ENCODE measurements at places on chromosomes 1 and 21. TPM values are rescaled to one million over a fixed set of nuclear protein-coding genes. Genes with fewer than 3 reads are reported as not detected.

The SPRR2G gene
- not detected for total RNA-seq

The OR10J1 gene
- not detected for total RNA-seq

The PLEKHN1 gene
- total RNA-seq = 0.45 TPM

The ITGB2 gene
- total RNA-seq = 72.2 TPM

The UTS2 gene
- not detected for total RNA-seq

The ANGPTL7 gene
- 1.6 TPM for total RNA-seq

The OR2L3 gene
- not detected for total RNA-seq

DNA sequence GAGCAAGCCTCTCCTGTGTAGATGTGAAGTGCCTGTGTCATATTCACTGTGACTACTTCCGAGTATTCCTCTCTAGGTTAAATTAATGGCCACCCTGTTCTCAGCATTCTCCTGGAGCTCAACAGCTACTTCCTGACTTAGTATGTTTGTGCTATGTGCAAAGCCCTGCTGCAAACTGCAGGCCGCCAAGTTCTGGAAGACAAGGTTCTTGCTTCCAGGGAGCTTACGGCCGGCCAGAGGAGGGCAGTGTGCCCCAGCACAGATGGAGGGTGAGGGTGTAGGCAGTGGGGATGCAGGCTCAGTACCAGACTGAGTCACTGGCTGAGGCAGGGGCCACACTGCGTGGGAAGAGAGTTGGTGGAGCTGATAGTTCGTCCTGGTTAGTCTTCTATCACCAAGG, 43.2 kb downstream of the ELK4 start:
- peaks cover 3% of the 10 kb centered on the region for H3K36me3 ChIP-seq
- H3K4me3 ChIP-seq = no peak overlapping the region
- peaks cover 17% of the 10 kb centered on the region for H3K4me1 ChIP-seq
- DNase-seq = no peak
- H3K27me3 ChIP-seq = no peaks in the 10 kb centered on the region

GRCh38 chr1:163535807-163536206, 214.1 kb downstream of the NUF2 start:
- peak; percentile 66 for DNase-seq
- H3K27me3 ChIP-seq = no peaks in the 10 kb centered on the region
- no peaks in the 10 kb centered on the region for H3K36me3 ChIP-seq
- H3K4me1 ChIP-seq = peaks cover 4% of the 10 kb centered on the region

DNA sequence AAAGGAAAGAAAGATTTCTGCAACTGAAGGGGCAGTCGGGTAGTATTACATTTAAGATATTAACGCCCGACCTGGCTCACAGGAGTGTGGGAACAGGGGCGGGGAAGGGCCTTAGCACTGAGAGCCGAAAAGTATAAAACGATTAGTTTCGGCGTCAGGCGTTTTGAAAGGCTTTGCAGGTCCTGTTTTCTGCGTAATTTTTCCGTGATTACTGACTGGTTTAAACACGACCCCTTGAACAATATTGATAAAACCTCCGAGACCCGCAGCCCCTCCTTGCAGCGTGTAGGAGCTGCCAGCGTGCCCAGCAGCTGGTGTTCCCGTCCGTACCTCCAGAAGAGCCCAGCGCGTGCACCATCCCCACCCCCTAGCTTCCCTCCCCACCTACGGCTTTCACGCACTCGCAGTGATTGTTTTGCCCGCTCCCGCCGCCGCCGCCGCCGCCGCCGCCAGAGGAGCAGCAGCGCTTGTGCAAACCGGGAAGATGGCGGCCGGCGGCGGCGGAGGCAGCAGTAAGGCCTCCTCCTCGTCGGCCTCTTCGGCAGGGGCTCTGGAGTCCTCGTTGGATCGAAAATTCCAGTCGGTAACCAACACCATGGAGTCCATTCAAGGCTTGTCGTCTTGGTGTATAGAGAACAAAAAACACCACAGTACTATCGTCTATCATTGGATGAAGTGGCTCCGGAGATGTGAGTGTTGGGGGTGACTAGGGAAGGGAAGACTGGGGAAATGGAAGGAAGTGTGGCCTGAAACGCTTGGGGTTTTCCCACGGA, 470 bp downstream of the RPRD2 start:
- no peaks in the 10 kb centered on the region for H3K27me3 ChIP-seq
- peak overlapping the region; percentile 65 for H3K4me3 ChIP-seq
- peak overlapping the region; percentile 93 for H3K27ac ChIP-seq
- H3K36me3 ChIP-seq = no peaks in the 10 kb centered on the region
- DNase-seq = peak; percentile 84

DNA sequence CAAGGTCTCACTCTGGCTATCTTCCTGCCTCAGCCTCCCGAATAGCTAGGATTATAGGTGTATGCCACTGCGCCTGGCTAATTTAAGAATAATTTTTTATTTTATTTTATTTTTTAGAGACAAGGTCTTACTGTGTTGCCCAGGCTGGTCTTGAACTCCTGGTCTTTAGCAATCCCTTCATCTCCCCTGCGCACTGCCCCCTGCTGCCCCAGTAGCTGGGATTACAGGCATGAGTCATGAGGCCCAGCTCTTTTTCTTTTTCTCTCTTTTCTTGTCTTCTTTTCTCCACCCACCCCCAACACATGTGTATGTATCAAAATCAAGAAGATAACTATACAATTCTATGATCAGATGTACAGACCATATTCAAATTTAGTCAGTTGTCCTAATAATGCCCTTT, 87.2 kb downstream of the PEX14 start:
- DNase-seq = no peak
- H3K27ac ChIP-seq = no peak overlapping the region
- no peak overlapping the region for H3K4me3 ChIP-seq
- H3K4me1 ChIP-seq = no peaks in the 10 kb centered on the region

DNA sequence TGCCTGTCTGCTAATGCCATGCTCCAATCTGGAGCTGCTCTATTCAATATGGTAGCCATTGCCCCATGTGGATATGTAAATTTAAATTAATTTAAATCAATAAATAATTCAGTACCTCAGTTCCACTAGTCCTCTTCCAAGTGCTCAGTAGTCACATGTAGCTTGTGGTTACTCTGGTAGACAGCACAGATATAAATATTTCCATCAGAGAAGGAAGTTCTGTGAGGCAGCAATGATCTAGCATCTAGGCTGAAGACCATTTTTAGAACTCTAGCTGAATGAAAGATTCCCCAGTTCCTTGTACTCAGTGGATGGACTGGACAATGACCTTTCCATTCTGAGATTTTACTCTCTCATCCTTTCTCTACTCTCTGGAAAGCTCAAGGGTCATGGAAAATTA, 25.8 kb upstream of the CAPZB start:
- H3K27ac ChIP-seq = no peak overlapping the region
- H3K4me1 ChIP-seq = peaks cover 14% of the 10 kb centered on the region
- H3K4me3 ChIP-seq = no peak overlapping the region
- no peak for DNase-seq

- H3K36me3 ChIP-seq = peaks cover 24% of the 10 kb centered on the region
- H3K27me3 ChIP-seq = no peaks in the 10 kb centered on the region
- peak; percentile 75 for DNase-seq
- peak within 1 kb of the TSS; percentile 81 for H3K4me3 ChIP-seq
Observed at GRCh38 chr1:155320661-155321617, at the start of gene RUSC1. RUSC1 (plus strand) TSS chr1:155320894; CDS start chr1:155321774, 880 bp downstream.

DNA sequence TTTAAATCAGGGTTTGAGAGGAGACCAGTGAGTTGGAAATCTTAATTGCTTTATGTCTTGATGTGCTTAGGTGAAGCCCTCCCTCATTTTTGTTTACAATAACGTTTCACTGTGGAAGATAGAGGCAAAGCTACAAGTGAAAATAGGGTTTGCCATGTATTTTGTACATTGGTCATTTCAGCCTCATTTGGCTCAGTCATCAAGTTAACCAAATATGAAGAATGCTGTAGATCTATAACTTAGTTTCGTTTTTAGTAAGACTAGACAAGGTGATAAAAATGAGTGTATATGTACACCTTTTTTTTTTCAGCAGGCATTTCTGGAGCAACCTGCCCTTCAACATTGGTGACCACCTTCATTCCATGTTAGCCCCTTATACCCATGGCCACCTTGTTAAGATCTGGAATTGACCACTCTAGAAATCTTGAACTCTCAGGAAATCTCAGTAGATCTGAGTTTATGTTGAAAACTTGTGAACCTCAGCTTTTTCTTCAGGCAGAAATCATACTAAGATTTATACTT, 2.9 kb downstream of the NFYC start:
- H3K27ac ChIP-seq = no peak overlapping the region
- H3K36me3 ChIP-seq = no peaks in the 10 kb centered on the region
- H3K4me1 ChIP-seq = peaks cover 39% of the 10 kb centered on the region
- no peak overlapping the region for H3K4me3 ChIP-seq

DNA sequence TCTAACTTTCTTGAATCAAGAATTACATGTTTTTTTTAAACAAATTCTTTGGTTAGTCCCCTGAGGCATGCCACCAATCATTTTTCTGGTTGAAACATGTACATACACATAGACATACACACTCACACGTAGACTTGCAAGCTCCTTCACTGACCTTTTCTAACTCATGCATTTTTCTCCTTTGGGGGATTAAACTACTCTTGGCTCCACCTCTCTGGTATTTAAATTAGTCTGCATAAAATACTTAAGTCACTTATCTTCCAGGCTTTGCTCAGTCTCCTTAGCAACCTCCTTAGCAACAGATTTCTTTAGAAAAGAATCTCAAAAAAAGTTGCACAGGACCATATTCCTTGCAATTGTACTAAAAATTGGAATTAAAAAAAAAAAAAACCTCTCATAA, 440.9 kb upstream of the LRRC7 start:
- no peaks in the 10 kb centered on the region for H3K36me3 ChIP-seq
- H3K4me1 ChIP-seq = no peaks in the 10 kb centered on the region
- no peak overlapping the region for H3K27ac ChIP-seq
- H3K27me3 ChIP-seq = no peaks in the 10 kb centered on the region
- no peak overlapping the region for H3K4me3 ChIP-seq

DNA sequence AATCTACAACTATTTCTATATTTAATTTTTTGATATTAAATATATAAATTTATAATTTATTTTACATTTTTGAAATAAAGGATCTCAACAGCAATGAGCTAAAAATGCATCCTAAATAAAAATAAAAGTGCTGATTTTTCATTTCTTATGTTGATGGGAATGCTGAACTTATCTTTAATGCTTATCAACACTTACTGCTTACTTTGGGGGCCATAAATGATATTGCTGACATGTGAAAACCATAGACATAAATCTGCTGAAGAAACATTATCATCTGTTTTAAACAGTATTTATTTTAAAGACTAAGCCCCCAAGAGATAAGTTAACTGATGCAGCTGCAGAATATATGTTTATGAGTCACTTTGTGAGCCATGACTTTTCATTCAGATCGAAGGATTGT, 594.1 kb upstream of the PKN2 start:
- no peaks in the 10 kb centered on the region for H3K36me3 ChIP-seq
- no peaks in the 10 kb centered on the region for H3K27me3 ChIP-seq
- H3K4me3 ChIP-seq = no peak overlapping the region
- no peaks in the 10 kb centered on the region for H3K4me1 ChIP-seq

DNA sequence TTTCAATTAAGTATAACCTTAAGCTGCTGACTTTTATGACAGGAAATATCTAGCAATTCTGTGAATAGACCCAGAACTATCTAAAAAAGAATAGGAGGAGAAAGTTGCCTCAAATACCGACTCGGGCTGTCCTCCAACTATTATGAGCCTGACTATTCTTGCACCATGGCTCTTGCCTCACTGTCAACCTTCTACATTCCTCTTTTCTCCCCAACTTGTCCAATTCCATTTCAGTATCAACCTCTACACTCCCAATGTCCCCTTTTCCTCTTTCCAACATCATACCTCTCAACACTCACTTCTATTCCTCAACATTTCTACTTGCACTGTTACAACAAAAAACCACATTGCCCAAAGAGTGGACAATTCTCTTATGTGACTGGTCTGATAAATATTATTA, 2.3 kb downstream of the ZZZ3 start:
- H3K36me3 ChIP-seq = no peaks in the 10 kb centered on the region
- peaks cover 73% of the 10 kb centered on the region for H3K4me1 ChIP-seq
- H3K4me3 ChIP-seq = no peak overlapping the region
- H3K27me3 ChIP-seq = no peaks in the 10 kb centered on the region
- no peak overlapping the region for H3K27ac ChIP-seq

DNA sequence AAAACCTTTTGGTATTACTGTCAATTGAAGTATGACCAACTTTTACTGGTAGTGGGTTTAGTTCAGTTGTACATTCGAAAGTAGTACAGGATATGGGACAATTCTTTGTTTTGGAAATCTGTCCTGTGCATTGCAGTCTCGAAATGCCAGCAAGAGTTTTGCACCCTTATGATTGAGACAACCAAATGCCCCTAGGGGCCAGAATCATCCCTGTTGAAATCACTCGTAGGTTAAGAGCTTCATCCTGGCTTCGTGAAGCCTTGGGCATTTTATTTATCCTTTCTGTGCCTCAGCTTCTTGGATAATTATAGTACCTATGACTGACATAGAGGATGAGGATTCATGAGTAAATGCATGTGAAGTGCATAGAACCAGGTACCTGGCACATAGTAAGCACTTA, 2.4 kb upstream of the GOLT1A start:
- no peak overlapping the region for H3K27ac ChIP-seq
- no peak for DNase-seq
- peaks cover 12% of the 10 kb centered on the region for H3K4me1 ChIP-seq
- H3K36me3 ChIP-seq = peaks cover 18% of the 10 kb centered on the region

DNA sequence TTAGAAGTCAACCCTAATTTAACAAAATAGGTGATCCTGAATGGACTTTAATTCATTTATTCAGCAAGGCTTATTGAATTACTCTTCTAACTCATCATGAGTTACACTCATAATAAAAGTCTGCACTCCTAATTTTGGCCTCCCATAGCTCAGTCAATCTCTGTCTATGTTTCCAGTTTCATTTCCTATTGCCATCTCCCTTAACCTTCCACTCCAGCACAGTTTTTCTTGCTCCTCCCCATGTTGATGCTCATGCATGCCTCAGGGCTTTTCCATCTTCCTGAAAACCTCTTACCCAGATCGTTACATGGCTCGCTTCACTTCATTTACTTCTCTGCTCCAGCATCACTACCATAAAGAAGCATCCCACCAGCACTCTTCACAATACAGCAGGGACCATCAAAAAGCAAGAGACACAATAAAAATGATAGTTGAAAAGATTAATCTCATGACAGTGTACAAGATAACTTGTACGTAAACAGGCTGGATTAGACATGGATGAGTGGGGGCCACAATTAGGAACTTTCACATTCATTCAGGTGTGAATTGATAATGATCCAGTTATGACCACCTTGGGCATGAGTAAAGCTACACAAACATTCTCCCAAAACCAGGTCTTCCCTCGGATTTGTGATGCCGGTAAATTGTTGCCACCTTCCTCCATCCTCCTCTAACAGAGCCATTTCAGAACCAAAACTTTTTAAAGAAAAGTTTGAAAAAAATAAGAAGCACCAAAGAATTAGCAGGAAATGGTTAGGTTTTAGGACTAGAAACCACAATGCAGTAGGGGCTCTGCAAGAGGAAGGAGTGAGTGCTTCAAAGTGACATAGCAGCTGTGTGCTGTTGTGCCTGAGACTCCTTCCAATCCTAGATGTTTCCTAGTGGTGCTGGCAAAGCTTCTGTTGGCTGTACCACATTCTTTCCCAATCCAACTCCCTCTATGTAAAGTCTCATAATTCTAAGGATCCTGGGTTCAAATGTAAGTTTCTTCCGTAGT, 89.8 kb downstream of the OLFML2B start:
- H3K4me1 ChIP-seq = no peaks in the 10 kb centered on the region
- no peaks in the 10 kb centered on the region for H3K36me3 ChIP-seq
- no peak overlapping the region for H3K4me3 ChIP-seq
- no peaks in the 10 kb centered on the region for H3K27me3 ChIP-seq
